ENCODE measurements at places on chromosomes 5 and 9.

DNA sequence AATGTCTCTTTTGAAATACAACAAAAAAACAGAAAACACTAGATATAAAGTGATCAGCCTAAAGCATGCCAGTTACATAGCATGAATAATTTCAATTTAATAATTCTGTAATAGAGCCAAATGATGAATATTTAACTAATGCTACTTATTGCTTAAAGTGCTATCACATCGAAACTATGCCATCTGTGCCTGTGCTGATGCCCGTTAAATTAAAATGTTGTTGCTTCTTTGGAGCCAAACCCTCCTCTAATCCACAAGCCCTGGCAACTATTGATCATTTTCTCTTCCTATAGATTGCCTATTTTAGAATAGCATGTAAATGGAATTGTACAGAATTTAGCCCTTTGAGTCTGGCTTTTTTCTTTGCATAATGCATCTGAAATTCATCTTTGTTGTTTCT lies 356.2 kb downstream of the CHSY3 start:
- DNase-seq, result no peak

GRCh38 chr5:119063579-119064379 lies 7.1 kb upstream of the DMXL1 start:
- DNase-seq, result no peak

DNA sequence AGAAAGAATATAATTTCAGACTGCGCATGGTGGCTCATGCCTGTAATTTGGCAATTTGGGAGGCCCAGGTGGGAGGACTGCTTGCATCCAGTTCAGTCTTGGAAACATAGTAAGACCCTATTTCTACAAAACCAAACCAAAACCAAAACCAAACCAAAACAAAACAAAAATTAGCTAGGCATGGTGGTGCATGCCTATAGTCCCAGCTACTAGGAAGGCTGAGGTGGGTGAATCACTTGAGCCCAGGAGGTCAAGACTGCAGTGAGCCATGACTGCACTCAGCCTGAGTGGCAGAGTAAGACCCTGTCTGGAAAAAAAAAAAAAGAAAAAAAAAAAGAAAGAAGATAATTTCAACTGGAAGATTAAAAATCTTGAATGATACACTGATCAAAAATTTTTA lies 137.0 kb upstream of the ACOT12 start:
- DNase-seq, result no peak

GRCh38 chr5:105730982-105731381 lies 1939.8 kb downstream of the EFNA5 start:
- no peak for DNase-seq

DNA sequence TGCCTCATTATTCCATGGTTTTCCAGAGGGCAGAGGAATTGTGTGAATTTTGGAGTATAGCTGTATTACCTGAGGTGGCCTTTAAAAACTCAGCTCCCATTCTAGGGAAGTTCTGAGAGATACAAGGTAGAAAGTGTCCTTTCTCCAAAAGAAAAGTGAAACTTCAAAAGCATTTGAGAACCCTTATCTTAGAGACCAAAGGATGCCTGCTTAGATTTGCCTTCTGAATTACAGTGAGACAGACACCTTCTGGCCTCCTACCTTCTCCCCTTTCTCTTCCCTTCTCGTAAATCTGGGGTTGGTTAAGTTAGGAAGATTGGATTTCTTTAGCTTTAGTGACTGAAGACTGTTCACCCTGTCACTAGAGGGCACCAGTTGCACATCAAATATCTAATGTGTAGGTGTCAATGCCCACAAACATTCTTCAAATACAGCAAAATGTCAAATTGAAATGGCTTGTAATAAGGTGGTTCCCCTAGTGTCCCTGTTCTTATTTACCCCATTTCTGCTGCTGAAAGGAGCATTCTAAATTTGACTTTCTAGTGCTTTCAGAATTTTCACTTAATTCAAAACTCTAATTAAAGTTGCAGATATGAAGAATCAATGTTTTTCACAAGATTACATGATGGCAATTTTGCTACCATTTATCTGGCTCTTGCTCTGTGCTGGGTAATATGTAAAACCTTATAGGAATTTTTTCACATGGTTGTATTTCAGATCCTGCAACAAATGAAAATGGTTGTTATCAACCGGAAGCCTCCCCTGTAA lies 46.7 kb downstream of the PRRC1 start:
- no peak for DNase-seq

DNA sequence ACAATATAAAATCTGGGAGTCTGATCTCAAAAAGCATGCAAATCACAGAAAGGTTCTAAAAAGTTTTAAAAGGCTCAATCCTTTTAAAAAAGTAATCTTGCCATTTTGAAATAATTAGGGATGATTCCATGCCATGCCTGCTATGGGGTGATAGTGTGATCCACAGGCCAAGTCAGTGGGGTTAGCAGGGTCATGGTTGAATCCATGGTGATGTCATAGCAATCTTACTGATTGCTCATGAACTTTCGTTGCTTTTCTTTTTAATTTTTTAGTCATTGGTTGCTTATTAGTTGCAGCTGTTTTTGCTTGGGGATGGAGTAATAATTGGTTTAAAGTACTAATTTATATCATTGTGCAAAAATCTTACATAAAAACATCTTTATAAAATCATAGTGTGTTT lies 485.0 kb downstream of the ENC1 start:
- no peak for DNase-seq

- no peak for DNase-seq
Measured at GRCh38 chr9:97419309-97419867, 7.5 kb downstream of the TDRD7 start.

DNA sequence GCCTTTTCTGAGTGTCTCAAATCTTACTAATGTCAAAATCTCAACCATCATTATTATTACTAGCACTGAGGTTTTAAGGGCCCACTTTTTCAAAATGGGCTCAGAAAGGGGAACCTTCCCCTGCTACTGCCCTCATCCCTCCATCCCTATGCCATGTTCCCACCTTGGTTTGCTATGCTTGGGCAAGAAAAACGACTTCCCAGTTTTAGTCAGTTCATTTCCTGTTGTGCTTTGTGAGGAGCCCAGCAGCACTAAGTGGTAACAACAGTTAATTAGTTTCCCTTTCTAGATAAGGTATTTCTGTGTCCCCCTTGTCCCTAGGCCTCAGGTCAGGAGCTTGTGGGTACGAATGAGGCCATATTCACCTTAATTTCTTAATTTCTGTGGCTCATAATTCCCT lies 595.2 kb downstream of the RAB3C start:
- DNase-seq, result no peak

DNA sequence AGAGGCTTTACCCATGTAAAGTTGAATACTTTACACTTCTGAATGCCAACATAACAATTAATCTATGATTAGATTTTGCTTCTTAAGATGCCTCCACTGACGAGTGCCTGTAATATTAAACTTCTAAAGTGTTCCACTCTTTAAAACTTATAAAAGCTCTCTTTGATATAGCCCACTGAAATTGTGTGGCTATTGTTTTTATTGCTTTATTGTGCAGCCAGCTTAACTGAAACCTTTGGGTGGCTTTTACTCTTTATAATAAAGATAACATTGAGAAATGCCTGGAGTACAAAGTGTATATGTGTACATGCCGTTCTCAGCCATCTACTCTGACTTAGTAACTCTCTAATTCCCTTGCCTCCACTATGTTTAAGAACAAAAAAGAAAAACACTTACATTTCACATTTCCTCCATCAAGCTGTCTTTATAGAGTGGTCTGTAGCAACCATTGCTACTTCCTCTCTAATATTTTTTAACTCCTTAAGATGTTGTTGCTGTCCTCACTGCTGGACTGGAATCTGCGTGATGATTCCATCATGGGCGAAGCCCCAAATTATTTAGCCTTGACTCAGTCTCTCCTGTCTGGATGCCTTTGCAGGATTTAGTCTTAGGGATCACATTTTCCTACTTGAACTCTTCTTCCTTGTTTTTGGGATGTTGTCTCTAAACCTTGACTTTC lies 9.1 kb downstream of the PIK3R1 start:
- DNase-seq, result no peak

Measured in left hindlimb (tissue), 1 donor.